NCI-H526 treated with DMSO at 0.1 percent for 48 hours (cell line): ENCODE measurements at places on chromosomes 4 and X.

DNA sequence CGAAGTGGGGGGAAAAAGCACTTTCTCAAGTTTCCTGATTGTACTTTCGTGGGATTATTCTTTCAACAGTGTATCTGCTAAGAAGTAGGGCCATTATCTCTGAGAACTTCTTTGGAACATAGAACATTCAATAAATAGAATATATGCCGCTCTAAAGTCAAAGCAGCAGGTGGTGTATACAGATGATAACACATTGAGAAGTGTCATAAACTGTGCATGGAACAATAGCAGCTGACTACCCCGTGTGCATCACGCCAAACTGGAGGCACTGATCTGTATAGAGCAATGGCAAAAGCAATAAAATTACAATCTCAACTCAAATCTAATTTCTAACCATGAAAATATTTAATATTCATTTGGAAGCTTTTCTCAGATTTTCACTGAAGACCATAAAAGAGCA is 175.3 kb downstream of the DCTD start:
- DNase-seq = no peak

DNA sequence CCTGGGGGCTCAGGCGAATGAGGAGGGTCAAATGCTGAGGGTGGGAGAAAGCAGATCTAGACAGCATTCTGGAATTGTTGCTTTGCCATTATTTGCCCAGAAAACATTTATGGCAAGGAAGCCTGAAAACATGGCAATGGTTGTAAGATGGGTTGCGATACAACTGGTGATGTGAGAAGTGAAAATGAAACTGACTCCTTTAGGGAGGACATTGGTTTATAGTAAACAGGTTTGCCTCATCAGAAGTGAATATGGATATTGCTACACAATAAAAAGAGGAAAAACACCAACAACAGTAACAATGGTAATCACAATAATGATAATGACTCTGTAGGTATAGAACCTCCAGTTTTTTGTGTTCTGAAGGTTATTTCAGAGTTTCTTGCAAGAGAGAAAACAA is 107.0 kb upstream of the TBC1D9 start:
- DNase-seq = no peak

DNA sequence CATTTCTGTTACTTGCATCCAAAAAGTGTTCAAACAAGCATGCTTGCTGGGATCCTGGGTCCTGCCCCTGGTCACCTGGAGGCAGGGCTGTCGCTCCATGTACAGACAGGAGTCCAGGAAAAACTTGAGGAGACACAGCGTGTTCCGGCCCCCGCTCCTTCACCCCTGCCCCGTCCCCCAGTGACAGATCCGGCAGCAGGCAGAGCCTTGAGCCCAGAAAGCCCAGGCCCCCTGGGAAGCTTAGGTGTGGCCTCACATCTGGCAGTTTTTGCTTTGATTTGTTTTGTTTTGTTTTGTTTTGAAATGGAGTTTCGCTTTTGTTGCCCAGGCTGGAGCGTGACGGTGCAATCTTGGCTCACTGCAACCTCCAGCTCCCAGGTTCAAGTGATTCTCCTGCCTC is 67.0 kb downstream of the TRMT44 start:
- no peak for DNase-seq

DNA sequence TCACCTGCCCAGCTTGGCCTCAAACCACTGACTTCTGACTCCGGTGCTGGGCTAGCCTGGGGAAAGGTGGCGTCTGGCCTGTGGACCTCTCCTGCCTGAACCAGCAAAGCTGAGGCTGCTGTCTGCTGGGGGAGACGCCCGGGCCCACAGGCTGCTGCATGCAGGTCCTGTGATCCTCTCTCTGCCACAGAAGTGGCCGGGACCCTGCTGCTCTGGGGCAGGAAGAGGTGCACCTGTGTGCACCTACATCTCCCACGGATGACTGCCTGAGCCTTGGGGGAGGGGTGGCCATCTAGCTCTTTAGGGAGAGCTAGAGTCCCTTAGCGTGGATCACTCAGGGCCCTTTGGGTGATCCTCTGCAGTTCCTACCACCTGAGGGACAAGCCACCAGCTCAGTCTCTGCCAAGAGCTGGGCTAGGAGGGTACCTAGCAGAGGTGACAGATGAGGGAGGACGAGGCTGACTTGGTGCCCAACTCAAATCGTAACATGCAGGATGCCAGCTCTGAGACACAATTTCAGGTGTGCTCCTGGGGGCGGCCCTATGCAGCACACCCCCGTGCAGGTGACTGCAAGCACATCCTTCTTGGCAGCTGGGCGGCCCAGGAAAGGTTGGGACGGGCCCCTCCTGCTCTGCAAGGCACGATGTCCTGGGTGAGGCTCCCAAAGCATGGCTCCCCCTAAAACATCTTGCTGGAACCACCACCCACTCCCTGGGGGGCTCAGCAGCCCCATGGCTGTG is 22.5 kb downstream of the LETM1 start:
- DNase-seq = no peak

DNA sequence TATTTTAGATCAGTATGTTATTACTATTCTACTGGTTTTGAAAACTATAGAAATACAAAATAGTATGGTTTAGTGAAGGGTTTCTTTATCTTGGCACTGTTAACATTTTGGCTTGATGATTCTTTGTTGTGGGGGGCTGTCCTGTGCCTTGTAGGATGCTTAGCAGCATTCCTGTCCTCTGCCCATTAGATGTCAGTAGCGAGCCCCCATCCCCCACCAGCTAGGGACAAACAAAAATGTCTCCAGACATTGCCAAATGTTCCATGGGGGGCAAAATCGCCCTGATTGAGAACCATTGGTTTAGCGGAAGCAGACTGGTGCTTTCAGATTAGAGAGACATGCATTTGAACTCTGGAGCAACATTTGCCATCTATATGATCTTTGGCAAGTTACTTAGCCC is 23.3 kb downstream of the SPARCL1 start:
- no peak for DNase-seq
